ENCODE measurements at places on chromosomes 16 and 17. TPM values are rescaled to one million over a fixed set of nuclear protein-coding genes. Genes with fewer than 3 reads are reported as not detected.

DNA sequence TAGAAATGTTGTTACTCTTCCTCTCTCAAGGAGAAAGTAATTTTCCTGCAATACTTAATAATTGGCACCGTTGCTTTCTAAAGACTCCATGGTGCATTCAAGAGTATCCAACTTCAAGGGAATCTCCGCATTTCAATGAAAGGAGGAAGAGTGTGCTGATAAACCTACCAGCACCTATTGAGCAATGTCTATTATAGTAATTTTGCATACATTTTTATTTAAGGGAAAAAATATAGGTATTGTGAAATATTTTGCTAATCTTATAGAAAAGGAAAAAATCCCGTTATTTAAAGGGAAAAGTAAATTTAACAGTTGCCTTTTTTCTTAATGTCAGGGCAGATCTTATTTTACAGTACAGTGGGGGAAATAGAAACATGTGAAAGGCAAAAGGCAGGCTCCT is 1.1 kb upstream of the TMEM106A start:
- DNase-seq = no peak

- DNase-seq = no peak
These were observed 2.2 kb upstream of the PDP2 start for GRCh38 chr16:66878067-66878466.

- DNase-seq = no peak
These were observed 21.5 kb upstream of the SKAP1 start for GRCh38 chr17:48451489-48451888.

DNA sequence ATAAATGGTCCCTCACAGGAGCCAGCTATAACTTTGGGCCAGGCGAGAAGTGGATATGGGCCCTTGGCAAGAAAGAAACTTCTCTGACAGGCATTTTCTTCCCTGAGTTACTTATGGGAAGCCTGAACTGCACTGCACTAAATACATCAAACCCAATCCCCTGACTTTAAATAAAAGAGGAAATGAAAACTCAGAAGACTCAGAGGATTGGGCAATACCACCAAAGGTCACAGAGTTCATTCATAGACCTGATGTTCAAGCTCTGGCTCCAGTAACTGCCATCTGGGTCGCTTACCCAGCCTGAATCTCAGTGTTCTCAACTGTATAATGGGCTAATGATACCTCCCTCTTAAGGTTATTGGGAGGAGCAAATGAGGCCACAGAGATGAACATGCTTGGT is 815 bp downstream of the KRT35 start:
- no peak for DNase-seq

GRCh38 chr17:74680213-74680612 is 32.5 kb downstream of the CD300LF start:
- no peak for DNase-seq

DNA sequence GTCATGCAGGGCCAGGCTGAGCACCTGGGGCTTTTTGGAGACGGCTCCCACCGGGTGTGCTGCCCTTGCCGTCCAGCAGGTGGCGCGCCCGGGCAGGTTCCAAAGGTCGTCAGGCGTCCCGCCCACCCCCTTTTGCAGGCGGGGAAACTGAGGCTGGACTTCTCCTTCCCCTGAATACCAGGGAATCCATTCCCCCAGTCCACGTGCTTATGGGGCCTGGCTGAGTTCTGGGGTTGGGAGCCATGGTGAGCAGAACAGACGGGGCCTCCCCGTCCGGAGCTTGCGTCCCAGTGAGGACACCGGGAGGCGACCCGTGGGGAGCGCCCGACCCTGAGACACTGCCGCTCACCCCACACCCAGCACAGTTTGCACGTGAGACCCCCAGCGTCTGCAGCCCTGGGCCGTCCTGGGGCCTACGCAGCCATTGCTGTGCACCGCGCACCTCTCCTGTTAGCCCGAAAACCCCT is 51.8 kb upstream of the JPH3 start:
- no peak for DNase-seq

DNA sequence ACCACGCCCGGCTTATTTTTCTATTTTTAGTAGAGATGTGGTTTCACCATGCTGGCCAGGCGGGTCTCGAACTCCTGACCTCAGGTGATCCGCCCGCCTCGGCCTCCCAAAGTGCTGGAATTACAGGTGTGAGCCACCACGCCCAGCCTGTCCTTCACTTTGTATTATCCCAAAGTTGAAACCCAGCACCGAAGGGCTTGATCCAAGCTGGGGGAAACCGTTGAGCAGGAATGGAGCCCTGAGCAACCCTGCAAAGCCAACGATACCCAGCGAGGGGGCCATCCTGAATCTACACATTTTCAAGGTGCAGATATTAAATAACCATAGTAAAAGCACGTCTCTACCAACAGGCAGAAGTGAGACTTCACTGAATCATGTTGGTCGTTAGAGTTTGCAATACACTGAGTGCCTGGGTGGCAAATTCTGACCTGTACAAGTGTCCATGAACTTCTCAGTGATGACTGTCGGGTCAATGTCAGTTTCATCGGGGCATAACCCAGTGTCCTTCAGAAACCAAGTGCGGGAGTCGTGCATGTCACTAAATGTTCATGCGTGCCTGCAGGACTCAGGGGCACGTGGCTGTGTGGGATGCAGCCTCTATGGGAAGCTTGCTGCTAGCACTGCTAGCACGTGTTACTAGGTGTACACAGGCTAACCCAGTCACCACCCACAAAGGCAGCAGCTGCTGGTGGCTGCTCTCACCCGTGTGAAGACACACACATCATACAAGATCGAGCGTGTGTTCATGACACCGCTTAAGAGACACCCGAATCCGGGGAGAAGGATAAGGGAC is 10.5 kb upstream of the RBFOX3 start:
- no peak for DNase-seq

GRCh38 chr17:79396696-79397095 is 214.2 kb downstream of the RBFOX3 start:
- no peak for DNase-seq

GRCh38 chr17:80804466-80804865 is 187.2 kb upstream of the CHMP6 start:
- no peak for DNase-seq

COL1A1 gene
- 421 TPM for total RNA-seq

All from mucosa of gallbladder (tissue), 1 donor.